ACHN (cell line): ENCODE measurements at places on chromosomes 5 and 9.

GRCh38 chr5:67815455-67816391 is 399.8 kb upstream of the PIK3R1 start:
- no peak for DNase-seq

- no peak for DNase-seq
Observed at GRCh38 chr9:134885001-134885678, 4.5 kb downstream of the FCN2 start.

- no peak for DNase-seq
Observed at GRCh38 chr9:36762958-36763357, 190.3 kb downstream of the MELK start.

DNA sequence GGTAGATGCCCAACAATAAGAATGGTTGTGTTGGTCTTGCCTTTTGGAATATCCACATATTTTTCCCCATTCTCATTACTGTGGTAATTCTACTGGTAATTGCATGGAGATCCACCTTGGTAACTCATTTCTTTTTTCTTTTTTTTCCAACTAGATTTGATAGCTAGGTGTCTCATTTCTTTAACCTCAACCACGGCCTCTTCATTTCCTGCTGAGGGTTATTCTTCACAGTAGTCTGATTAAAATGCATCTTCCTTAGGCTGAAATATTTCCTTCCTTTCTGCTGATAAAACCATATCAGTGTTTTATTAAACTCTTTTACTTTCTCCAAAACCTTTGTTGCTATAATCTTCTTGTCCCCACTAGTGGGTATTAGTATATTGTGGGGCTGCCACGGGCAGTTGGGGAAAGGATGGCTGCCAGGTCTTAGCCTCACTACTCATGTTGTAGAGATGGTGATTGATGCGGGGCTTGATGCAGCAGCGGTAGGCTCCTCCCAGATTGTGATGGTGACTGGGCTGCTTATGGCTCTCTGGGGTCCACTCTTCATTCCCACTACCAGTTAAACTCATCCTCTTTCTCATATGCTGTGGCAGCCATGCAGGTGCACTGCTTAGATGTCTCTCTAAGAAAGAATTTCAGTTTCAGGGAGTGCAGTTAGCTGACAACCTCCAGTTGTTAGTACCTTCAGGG is 35.9 kb downstream of the KIF2A start:
- no peak for DNase-seq

DNA sequence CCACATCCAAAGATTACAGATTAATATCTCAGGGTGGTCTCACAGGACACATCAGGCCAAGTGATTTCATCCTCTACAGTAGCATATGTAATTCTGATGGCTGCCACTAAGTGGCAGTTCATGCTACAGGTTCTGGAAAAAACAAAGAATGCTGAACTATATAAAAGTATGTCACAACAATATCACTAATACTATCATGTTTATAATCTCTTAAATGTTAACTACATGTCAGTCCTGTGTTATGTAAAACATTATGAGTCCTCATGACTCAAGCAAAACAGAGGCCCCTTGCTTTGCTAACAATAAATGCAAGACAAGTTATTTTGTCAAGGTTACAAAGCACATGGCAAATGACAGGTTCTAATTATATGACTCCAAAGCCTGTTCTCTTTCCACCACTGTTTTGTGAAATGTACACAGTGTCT is 233.2 kb downstream of the FBXL17 start:
- DNase-seq: peak; percentile 19

- no peak for DNase-seq
Observed at GRCh38 chr9:15307523-15307841, 466 bp upstream of the TTC39B start.

- no peak for DNase-seq
Observed at GRCh38 chr9:81371824-81372223, 317.5 kb downstream of the TLE1 start.

DNA sequence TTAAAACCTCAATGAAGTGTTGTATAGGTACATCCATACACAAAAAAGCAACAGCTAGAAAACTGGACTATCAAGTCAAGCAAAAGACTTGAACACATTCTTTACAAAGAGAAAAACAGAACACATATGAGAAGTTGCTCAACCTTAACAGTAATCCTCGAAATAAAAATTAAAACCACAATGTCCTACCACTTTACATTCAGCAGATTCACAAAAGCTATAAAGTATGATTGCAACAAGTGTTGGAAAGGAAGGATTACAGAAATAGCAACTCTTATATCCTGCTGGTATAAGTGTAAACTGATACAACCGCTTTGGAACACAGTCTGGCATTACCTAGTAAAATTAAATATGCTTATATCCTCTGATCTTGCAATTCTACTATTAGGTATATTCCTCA is 28.5 kb upstream of the GOLGA1 start:
- DNase-seq: no peak

GRCh38 chr5:64000096-64000495 is 37.9 kb upstream of the HTR1A start:
- no peak for DNase-seq

DNA sequence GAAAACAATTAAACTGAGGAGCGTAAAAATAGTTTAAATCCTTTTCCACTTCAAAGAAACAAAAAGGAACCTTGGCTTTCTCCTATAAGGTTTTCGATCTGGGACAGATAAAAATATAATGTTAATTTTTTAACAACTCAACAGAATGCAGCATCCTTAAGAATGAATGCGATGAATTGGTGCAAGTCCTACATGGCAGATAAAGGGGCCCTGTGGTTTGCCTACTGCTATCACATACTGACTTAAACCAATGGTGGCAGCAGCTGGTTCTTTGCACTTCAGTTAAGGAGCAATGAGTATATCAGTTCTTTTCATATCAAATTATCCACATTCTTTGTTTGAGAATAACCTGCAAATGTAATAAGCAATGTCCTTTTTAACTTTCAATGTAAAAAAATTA is 12.4 kb upstream of the TYRP1 start:
- DNase-seq: no peak

- DNase-seq: no peak
Observed at GRCh38 chr9:125544988-125545651, 161.9 kb downstream of the MAPKAP1 start.

- no peak for DNase-seq
Observed at GRCh38 chr5:71862087-71862486, 143.0 kb downstream of the CARTPT start.

GRCh38 chr5:32880796-32881195 is 169.7 kb downstream of the NPR3 start:
- DNase-seq: no peak

DNA sequence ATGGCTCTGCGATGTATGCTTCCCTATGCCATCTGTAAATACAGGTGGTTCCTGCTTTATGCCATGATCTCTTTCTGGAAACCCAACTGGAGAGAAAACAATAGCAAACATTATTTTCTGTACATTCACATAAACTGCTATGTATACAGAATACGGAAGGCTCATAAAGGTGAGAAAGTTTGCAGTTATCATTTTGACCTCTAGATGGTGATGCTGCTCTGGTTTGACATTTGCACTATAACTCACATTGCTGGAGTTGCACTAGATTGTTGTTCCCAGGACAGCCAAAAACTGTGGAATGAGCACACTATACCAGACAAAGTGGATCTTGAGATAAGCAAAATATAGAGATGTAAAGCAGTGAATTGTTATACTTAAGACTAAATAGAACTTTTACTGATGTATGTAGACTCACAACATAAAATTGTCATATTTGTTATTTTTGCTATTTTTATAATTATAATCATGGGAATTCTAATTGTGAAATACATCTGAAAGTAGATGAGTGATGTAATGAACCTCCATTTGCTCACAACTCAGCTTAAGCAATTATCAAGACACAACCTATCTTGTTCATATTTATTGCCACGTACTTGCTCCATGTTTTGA is 246.5 kb downstream of the PTPRD start:
- peak; percentile 45 for DNase-seq

- DNase-seq: no peak
Observed at GRCh38 chr5:150172556-150172955, 6.0 kb downstream of the CDX1 start.

DNA sequence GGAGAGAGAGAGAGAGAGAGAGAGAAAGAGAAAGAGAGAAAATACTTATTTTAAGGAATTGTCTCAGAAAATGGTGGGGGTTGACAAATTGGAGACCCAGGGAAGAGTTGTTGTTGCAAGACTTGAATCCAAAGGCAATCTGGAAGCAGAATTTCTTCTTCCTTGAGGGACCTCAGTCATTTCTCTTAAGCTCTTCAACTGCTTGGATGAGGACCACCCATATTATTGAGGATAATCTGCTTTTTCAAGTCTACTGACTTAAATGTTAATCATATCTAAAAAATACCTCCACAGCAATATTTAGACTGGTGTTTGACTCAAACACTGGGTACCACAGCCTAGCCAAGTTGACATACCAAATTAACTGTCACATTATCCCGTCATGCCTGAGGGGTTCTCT is 2.9 kb downstream of the CDKN2B-AS1 start:
- no peak for DNase-seq

- no peak for DNase-seq
Observed at GRCh38 chr5:126472538-126472889, 49.3 kb downstream of the GRAMD2B start.

DNA sequence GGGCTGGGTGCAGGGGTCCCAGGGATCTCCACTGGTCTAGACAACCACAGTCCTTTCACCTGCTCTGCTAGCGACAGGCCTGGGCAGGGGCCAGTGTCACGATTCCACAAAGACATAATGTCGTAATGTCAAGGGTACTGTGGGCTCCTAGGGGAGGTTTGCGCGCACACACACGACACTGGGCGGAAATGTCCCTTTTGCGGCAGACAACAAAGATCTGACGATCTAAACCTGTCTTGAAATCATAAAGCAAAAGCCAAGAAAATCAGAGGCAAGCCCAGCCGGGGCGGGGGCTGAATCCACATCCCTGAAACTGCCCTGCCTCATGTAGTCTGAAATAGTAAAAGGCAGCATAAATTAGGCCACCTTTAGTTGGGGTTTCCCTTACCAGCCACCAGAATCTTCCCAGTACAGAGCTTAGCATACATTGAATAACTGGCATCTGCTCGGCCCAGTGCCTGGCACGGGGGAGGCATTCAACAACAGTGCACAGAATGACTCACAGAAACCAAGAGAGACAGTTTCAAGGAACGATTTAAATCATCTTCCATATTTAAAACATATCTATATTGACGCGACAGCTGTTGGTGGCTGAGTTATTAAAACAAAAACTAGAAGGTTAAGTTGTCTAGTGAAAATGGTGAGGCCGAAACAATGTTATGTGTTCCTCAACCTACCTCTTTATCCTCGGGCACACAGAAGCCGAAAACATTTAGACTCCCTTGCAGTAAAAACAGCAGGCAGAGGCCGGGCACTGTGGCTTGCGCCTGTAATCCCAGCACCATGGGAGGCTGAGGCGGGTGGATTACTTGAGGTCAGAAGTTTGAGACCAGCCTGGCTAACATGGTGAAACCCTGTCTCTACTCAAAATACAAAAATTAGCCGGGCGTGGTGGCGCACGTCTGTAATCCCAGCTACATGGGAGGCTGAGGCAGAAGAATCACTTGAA is 151.0 kb downstream of the MYO10 start:
- DNase-seq: no peak

DNA sequence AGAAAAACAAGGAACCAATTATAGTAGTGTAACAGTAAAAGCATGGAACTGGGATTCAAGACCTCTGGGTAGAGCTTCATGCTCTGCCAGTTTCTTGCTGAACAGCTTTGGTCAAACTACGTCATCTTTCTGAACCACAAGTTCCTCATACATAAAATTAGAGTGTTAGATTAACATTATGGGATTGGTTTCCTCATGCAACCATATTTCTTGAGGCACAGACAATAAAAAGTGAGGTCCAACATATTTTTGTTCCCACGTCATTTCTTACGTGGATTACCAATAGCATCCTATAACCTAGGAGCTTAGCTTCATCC is 354.8 kb downstream of the TMEM232 start:
- DNase-seq: no peak

GRCh38 chr9:126719618-126720031 is 85.2 kb upstream of the ZBTB43 start:
- DNase-seq: peak; percentile 79

GRCh38 chr9:134304261-134304660 is 22.0 kb upstream of the RXRA start:
- no peak for DNase-seq

GRCh38 chr9:121895818-121896544 is 197.1 kb downstream of the TTLL11 start:
- DNase-seq: peak; percentile 27

DNA sequence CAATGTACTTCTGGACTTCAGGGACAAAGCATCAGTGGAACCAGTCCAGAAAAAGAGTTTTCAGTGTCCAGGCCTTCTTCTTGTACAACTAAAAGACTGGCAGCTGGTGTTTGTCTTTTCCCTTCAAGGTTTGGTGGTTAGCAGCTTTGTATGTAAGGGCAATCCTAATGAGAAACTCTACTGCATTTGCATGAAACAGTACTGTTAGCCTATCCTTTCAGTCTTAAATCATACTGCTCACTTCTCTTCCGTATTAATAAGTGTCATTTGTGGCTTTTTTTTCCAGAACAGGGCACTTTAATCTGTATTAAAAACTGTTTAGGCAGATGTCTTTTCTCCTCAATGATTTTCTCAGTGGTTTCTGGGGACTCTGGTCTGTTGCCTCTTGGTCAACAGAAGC is 48.9 kb downstream of the FAM174A start:
- DNase-seq: no peak

GRCh38 chr5:62343428-62343827 is 37.4 kb downstream of the KIF2A start:
- DNase-seq: no peak
